ENCODE measurements at places on chromosomes 16 and 17.
A peak's percentile ranks its signal among the peaks of the same experiment; 100 is the strongest.

DNA sequence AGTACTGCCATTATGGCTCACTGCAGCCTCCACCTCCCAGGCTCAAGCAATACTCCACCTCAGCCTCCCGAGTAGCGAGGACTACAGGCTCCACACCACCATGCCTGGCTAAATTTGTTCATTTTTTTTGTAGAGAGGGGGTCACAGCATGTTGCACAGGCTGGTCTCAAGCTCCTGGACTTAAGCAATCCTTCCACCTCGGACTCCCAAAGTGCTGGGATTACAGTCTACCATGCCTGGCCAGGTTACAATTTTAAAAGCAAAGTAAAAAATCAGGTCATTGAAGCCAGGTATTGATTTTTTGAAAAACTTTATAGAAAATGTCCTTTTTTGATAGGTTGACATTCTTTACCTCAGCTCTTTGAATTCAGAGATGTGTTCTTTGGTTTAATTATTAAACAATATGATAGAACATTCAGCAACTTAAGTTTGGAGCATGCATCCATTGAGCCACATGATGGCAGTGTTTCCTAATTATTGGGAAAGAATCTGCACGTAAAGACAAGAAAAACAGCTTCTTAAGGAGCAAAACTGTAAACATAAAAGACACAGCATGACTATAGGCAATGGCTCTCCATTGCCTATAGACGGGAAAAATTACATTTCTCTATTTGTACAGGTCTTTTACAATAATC lies 1.7 kb upstream of the SLC16A11 start:
- peak; percentile 28 for DNase-seq

GRCh38 chr16:57926041-57926440 lies 44.9 kb downstream of the CNGB1 start:
- DNase-seq, result no peak

GRCh38 chr16:17773698-17774101 lies 302.9 kb upstream of the XYLT1 start:
- DNase-seq, result no peak

DNA sequence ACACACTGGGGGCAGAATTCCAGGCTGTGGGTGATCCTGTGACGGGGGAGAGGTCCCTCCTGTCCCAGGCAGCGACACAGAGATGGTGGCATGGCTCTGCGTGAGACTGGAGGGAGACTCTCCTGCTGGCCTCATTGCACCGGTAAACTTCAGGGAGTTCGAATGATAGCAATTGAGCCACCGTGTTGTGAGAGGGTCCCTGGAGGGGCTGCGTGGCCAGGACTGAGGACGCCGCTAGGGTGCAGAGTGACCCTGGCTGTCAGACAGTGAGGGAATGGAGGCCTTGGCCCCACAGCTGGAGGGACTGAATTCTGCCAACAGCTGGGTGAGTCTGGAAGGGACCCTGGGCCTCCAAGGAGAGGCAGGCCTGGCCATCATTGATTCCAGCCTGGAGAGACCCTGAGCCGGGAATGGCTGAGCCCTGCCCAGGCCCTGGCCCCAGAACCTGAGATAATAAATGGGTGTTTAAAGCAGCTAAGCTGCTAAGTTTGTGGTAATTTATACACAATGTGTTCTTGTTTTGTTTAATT lies 32.6 kb downstream of the CCDC57 start:
- DNase-seq, result no peak

- DNase-seq, result no peak
These were observed 181.2 kb upstream of the COX10 start for GRCh38 chr17:13888056-13888609.
